Cardiac septum (tissue), 1 donor: ENCODE measurements at places on chromosomes 3 and 15. TPM values are rescaled to one million over a fixed set of nuclear protein-coding genes. Genes with fewer than 3 reads are reported as not detected.

The RTP1 gene
- not detected for total RNA-seq

The GPR149 gene
- total RNA-seq = not detected

The NEDD4 gene
- total RNA-seq = 10.5 TPM

The USP50 gene
- total RNA-seq = 1.5 TPM

The PYGO1 gene
- 3.1 TPM for total RNA-seq

The CGNL1 gene
- 19.6 TPM for total RNA-seq

The RUVBL1 gene
- total RNA-seq = 19.7 TPM

DNA sequence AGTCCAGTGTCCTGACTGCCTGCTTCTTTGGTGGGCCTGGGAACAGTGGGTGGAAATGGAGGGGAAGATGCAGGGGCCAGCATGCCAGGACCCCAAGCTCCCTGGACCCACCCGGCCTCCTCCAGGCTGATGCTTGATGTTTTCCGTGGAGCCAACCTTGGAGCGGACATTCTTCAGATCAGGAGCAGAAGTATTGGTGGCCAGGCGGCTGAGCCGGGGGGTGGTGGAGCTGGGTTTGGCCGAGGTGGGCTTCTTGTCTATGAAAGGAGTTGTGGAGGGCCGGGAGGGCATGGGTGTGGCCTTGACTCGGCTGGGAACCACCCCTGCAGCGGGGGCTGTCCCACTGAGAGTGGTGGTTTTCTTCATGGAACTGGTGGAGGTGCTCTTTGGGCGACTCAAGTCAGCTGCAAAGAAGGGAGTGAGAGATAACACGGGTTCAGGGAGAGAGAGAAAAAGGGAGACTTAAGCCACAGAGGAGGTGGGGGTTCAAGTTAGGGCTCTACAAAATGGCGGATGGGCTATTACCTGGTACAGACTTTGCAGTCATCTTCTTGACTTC, 67.8 kb downstream of the DHX30 start:
- no peak for DNase-seq

DNA sequence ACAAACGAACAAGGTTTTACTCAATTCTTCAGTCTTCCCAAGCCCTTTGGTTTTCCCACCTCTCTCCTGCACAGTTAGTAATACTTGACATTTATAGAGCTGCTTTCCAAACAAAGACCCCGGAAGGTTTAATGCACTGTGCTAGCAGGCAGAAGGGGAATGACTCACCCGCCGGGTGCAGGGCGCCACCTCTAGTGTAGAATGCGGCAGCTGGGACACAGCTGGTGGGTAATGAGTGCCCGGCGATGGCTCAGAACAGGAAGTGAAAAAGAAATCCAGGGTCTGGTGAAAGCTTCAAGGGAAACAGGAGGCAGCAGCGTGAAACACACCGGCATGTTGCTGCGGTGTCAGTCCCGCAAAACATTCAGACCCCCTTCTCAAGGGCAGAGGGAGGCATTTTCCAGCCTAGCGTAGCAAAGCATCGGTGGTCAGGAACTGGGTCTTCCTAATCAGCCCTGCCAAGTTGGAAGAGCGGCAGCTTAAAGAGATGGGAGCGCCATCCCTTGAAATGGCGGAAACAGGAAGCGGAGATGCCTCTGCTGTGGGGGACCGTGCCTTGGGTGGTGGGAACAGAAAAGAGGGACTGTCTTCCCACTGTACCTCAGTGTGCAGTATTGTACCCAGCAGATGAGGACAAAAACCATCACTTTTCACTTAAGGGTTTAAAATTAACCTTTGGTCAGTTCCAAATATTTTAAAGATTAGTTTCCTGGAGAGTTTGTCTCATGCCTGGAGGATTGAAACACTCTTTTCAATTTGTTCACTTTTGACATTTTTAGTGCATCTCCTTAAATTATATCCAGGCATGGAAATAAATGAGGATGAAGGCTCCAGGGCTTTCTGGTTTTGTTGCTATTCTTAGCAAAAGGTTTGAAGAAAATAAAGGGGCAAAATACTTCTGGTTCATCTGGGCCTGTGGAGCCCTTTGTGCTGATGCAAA, 160.7 kb upstream of the MCTP2 start:
- no peak for DNase-seq

- no peak for DNase-seq
Measured at GRCh38 chr15:33584797-33585196, 274.0 kb downstream of the RYR3 start.

- no peak for DNase-seq
Measured at GRCh38 chr3:70999730-71000129, 583.8 kb downstream of the FOXP1 start.

DNA sequence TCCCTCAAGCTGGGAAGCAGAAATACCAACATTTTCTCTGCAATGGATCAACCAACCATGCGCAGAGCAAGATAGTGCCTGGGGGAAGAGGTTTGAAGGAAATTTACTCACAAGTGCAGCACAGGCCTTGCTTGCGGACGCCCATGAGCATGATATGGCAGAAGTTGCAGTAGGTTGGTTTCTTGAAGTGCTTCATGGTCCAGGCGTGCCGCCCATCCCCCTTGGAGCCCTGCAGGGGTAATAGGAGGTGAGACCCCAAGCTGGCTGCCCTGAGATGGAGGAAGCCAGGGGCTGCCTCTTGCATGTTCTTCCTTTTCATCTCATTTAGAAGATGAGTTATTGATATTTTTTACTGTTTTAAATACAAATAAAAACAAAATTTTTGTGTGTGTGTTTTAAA, 86.6 kb downstream of the DGKG start:
- DNase-seq = no peak

DNA sequence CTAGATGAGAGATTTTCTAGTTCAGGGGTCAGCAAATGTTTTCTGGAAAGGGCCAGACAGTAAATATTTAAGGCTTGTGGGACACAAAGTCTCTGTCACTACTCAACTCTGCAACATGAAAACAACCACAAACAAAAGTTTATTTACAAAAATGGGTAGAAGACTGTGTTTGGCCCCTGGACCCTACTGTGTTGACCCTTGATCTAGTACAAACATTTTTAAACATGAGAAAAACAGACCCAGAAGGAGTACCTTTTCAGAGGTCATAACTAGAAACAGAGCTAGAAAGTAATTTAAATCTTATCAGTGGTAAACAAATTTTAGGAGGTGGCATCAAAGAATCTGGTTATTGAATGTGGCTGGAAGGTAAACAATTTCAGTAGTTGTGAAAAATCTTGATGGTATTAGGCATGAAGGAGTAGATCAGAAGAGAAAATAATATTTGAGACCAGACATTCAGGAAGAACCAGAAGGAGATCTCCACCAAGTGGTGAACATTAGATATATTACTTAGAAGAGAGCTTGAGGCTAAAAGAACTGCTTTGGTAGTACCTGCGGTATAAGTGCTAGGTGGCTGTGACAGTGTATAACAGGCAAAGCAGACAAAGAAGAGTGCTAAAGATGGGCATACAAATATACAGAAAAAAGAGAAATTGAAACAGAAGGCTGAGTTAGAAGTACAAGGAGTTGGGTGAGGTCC, 101.7 kb downstream of the NR1I2 start:
- no peak for DNase-seq

- no peak for DNase-seq
Measured at GRCh38 chr15:99324082-99324620, 72.9 kb downstream of the LRRC28 start.

GRCh38 chr3:10928407-10928960, 64.1 kb upstream of the SLC6A1 start:
- DNase-seq = peak; percentile 70
